Stimulated activated naive CD8-positive, alpha-beta T cell treated with anti-CD3 and anti-CD28 coated beads, Interleukin-15, amount 100 ng/mL, for 72 hours (primary cell): ENCODE measurements at places on chromosomes 3 and 15.

- DNase-seq, result no peak
Observed at GRCh38 chr3:138782755-138783154, 52.0 kb downstream of the PIK3CB start.

DNA sequence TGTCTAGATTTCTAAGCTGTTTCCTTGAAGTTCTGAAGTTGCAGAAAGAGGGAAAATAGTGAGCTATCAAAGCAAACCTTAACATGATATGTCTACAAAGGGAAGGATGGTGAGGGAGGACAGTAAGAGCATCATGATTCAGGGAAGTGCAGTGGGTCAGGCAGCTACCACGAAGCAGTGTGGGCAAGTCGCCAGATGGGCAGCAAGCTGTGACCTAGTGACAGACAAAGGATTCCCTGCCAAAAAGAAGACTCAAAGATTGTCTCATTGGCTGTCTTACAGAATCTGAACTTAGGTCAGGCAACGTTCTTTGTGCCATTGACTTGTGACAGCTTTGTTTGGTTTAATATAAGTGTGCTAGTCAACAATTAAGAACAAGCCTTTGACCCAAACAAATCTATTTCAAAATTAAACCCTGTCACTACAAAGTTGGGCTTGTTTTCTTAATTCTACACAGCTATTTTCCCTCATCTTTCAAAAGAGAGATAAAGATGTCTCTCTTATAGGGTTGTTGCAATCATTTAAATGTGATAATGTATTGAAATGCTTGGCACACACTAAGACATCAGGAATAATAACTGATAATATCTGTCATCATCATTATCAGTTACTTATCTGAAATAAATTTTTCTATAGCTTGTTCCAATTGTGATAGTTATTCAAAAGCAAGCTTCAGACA is 153.3 kb downstream of the ECT2 start:
- no peak for DNase-seq

DNA sequence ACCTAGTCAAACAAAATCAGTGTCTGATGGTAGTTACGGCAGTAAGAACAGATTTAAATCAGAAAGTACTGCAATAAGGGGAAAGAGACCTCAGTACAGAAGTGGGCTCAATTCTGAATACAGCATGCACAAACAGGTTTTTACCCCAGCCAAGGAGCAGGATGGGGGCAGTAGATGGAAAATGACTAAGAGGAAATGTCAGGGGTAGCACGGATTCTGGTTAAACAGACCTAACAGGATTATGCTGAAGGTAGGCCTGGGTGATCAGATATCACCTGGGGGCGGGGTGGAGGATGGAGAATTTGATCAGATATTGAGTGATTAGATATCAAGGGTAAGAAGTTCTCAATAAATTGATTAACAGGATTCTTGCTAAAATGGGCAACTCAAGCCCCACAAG is 19.0 kb downstream of the MESD start:
- no peak for DNase-seq

GRCh38 chr3:110027446-110028080 is 690.2 kb upstream of the DPPA4 start:
- no peak for DNase-seq

DNA sequence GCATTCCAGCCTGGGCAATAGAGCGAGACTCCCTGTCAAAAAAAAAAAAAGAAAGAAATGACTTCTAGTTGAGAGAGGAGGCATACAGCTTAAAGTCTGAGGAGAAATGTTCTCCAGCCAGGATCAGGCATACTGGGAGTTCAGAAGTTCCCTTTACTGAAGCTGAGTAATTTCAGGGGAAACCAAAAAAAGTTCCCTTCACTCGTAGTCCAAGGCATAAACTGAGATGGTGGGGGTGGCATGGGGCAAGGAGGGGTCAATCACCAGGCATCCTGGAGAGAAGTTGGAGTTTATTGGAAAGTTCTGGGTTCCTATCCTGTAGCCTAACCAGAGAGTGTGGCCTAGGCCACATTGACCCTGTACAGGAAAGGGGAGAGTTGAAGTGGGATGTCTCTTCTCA is 5.9 kb downstream of the GPX1 start:
- no peak for DNase-seq

GRCh38 chr15:46110755-46111154 is 475.9 kb downstream of the SQOR start:
- no peak for DNase-seq

DNA sequence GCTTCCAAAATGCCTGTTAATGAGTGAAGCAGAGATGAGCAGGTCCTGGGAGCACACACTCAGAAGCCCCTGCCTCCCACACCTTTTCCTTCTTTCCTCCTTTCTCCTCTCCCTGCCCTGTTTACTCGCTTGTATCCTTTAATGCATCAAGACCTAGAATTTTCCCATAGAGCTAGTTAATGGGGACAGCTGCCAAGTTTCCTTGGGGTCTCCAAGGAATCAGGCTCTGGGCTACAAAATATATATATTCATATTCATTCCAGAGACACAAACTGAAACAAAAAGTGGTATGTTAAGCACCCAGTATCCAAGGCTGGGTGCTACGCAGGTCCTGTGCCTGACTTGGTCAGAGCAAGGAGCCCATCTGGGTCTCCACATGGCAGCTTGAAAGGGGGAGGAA is 235.6 kb downstream of the MYRIP start:
- DNase-seq, result no peak

- no peak for DNase-seq
Observed at GRCh38 chr3:142931222-142931621, 32.3 kb downstream of the PAQR9 start.

- DNase-seq, result no peak
Observed at GRCh38 chr3:45986303-45986982, 9.2 kb downstream of the FYCO1 start.

GRCh38 chr3:158205994-158206393 is 96.1 kb downstream of the RSRC1 start:
- DNase-seq, result no peak

DNA sequence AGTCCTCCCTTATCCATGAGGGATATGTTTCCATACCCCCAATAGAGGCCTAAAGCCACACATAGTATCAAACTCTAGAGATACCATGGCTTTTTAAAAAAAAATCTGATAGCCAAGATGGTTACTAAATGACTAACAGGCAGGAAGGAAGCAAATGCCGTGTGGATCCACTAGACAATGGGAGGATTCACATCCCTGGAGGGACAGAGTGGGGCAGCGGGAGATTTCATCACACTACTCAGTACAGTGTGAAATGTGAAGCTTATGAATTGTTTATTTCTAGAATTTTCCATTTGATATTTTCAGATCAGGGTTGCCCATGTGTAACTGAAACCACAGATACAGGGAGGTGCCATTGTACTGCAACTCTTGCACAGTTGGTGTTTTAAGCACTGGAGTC is 826.6 kb downstream of the SQOR start:
- no peak for DNase-seq

GRCh38 chr3:156750191-156750873 is 75.8 kb upstream of the LEKR1 start:
- no peak for DNase-seq

DNA sequence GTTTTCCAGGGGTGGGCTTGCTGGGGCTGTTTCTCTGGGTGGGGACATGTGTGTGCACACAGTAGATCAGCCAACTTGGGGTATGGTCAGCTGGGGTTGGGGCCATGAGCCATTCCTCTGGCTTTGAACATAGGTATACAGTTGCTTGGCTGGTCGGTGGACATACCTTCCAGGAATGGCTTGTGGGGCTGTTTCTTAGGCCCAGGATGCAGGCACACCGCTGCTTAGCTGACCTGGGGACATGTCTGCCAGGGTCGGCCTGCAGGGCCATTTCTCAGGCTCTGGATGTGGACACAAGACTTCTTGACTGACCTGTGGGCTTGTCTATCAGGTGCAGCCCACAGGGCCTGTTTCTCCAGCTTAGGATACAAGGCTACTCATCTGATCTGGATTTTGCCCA is 130.6 kb downstream of the DOCK3 start:
- DNase-seq, result no peak

GRCh38 chr3:22159004-22159695 is 408.1 kb upstream of the ZNF385D start:
- no peak for DNase-seq

DNA sequence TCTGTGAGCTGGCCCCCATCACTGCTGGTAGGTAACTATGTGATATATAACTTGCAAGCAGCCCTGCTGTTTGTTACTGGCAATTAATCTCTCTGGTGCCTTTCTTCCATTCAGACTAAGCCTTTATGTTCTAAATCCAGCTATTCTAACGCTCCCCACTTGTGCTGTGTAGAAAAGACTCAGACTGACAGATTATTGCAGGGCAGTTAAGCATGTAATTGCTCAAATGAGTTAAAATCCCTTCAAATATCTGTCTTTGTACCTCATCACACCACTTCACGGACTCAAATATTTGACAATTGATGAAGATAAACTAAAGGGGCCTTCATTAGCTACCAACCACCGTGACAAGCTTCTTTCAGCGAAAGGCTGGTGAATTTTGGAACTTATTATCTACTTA is 416.2 kb downstream of the NR2F2 start:
- no peak for DNase-seq

DNA sequence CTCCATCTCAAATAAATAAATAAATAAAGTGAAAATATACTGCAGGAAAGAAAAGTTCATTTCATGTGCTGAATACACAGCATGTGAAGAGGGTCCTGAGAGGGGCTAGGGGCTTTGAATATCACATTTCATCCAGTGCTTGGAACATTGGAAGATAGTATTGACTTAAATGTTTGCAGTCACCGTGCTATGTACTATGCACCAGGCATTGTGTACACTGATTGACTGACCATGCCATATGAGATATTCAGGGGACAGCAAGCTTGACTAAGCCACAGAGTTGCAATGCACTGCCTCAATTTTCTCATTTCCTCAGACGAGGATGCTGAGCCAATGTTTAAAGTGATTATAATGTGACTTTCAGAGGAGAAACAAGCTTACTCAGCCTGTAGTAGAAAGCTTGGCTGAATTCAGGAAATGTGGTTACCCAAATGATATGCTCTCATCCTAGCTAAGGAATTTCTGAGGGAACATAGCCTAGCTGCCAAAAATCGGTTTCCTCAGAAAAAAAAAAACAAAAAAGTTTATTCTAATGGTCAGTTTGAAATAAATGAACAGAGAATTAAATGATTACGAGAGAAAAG is 557.9 kb downstream of the FGF12 start:
- no peak for DNase-seq

DNA sequence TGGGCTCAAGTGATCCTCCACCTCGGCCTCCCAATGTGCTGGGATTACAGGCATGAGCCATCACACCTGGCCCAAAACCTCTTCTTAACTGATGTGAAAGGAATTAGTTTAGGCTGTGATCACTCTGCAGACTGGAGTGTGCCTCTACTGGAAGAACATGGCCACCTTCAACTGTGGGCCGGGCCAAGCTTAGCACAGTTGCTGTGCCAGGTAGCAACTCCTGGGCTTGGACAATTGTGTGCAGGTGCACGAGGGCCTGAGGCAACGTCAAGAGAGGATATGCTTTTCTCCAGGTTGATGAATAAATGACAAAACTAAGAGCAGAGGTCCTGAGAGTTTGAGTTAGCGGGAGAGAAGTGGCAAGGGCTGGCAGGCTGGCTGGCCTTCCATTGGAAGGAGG is 6.5 kb downstream of the FAH start:
- no peak for DNase-seq

- DNase-seq, result no peak
Observed at GRCh38 chr3:192001218-192001617, 540.3 kb downstream of the PYDC2 start.

- DNase-seq, result no peak
Observed at GRCh38 chr3:60758831-60759230, 492.4 kb downstream of the FHIT start.

DNA sequence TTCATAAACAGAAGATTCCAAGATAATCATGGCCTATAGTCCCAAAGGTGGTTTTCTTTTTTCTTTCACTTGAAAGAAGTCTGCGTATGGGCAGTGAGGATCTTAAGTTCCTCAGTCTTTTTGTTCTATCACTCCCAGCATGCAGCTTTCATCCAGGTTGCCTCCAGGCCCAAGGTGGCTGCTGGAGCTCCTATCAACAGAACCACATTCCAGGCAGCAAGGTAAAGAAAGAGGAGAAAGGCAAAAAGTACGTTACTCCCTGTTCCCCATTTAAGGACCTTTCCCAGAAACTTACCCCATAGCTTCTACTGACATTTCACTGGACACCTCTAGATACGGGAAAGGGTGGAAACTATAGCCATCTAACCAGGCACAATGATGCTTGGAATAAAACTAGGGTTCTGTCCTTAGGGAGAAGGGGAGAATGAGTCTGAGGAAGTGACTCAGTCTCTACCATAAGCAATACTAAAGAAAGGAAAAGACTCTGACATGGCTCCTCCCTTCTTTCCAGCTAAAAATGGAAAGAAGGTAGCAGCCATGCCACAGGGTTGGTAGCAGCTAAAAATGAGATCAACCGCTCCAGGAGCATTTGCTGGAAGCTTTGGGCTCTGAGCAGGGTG is 313.9 kb upstream of the NR2E3 start:
- DNase-seq, result no peak

DNA sequence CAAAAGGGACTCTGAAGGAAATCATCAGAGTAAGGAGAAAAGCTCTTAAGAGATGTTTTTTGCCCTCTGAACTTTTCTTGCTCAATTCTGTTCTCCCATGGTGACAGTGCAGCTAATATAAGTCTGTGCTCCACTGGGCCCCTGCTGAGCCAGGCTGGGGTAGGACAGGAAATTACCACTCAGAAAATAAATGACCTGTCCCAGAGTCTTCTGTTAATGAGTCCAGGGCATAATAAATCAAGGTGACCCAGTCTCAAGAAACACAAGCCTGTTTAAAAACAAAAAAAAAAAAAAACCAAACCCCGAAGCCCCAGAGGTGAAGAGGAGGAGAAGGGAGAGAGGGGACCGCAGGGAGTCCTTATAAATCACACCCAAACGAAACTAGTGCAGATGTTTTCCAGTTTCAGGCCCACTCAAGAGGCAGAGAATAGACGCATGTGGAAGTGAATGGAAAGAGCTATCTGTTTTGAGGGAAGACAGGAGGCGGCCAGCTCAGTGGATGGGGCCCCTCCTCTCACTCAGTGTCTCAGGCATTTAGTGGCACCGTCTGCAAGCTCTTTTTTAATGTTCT is 59.8 kb upstream of the BOC start:
- DNase-seq, result no peak

GRCh38 chr15:28881170-28881569 is 4.6 kb upstream of the APBA2 start:
- DNase-seq, result no peak

GRCh38 chr3:62260655-62261054 is 112.7 kb downstream of the FEZF2 start:
- no peak for DNase-seq

DNA sequence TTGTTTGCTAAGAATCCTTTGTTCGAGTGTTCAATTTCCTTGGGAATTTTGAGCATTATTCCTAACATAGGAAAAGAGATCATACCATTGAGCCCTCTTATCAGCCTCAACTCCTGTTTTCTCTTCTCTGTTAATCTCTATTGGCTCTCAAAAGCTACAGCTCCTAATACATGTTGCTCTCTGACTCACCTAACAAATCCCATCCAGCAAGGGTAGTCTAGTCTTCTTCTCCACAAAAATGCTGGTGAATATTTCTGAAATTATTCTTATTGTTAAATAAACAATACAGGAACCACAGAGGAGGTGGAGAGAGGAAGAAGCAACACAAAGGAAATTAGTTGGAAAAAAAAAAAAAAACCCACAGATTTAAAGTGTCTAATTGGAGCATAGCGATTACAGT is 325.8 kb upstream of the NAALADL2 start:
- no peak for DNase-seq

GRCh38 chr3:148128136-148128535 is 569.6 kb upstream of the AGTR1 start:
- DNase-seq, result no peak

GRCh38 chr3:48466386-48467109 is 20.0 kb downstream of the ATRIP start:
- DNase-seq, result no peak
